HEK293T (cell line): ENCODE measurements at places on chromosomes 4 and X.
A peak's percentile ranks its signal among the peaks of the same experiment; 100 is the strongest.

GRCh38 chrX:20863649-20864048, 510.6 kb upstream of the CNKSR2 start:
- DNase-seq = no peak

- no peak for DNase-seq
These were observed 213.1 kb upstream of the FAT1 start for GRCh38 chr4:186936496-186937375.

DNA sequence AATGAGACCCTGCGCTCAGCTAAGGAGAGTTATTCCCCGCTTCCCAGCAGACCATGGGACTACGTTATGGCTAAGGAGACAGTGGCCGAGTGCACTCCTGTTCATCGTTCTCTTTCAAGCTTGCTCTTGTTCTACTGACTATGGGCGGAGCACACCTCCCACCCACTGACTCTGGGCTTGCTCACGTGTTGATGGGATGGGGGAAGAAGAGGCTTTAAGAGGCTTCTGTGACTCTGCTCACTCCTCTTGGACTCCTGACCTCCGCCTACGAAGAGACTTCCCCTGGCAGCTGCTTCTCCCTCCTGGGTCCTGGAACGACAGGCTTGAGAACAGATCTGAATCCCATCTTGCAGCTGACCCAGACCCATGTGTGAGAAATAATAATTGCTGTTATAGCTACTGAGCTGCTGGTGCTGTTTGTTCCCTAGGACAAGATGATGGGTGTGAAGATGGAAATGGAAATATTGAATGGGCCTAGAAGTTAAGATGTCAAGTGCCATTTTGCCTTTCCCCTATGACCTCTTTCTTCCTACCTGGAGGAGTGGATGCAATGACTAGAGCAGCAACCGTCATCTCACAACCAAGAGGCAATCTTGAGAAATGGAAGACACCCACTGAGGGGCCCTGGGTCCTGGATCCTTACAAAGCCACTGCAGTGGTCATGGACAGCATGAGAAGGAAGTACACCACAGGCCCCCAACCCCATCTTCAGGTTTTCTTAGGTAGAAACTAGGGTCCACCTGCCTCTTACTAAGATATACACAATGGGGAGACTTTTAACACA, 38.7 kb upstream of the IRAK1 start:
- no peak for DNase-seq

GRCh38 chr4:147863808-147864472, 132.1 kb downstream of the ARHGAP10 start:
- no peak for DNase-seq

- DNase-seq = peak; percentile 35
These were observed 4.7 kb downstream of the RASGEF1B start for GRCh38 chr4:81466841-81467671.

GRCh38 chr4:147928400-147928799, 196.5 kb downstream of the ARHGAP10 start:
- no peak for DNase-seq

DNA sequence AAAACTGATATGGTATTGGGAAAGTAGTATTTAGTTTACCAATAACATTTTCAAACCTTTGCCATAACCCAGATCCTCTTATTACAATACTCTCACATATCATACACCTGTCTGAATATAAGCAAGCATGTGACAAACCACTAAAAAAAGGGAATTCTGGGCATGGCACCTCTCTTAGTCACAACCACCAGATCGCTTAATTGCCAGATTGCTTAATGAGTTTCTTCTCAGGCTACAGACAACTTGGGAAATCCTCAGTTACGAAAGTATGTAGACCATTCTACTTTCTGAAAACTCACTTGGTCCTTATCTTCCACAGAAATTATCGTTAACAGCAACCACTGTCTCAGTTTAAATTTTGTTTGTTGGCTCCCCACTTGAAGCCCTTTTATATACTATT, 2.1 kb downstream of the NAF1 start:
- no peak for DNase-seq

DNA sequence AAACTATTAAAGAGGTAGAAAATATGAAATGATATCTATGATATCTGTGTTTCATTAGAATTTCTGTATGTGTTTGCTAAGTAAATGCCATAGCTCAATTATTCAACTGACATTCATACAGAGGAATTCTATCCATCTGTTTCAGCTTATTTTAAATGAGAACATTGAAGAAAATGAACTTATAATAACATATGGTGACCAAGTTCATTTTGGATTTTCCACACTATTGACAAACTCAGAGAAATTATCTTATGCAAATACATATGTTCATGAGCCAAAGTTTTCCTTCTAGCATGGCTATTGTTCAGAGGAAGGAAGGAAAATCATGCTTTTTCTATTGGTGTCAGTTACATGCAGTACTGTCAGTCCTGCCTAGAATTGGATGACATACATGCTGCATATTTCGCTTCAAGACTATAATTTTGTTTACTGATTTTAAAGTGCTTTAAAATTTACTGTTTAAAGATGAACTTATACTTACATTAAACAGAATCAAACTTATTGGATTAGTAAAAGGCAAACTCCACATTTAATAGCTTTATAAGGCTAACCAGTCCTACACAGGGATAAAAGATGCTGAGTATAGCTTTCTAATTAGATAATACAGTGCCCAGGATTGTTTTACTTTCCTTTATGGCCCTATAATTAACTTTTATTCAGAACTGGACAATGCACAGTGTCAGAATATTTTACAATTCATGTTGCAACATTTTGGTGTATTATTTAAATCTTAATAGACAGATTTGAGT, 646.2 kb downstream of the TRAM1L1 start:
- DNase-seq = no peak

GRCh38 chr4:123230061-123230460, 166.5 kb upstream of the SPRY1 start:
- DNase-seq = no peak

- peak; percentile 56 for DNase-seq
These were observed 353 bp downstream of the NSD2 start for GRCh38 chr4:1871471-1872021.

GRCh38 chr4:55012363-55013230, 112.8 kb downstream of the KDR start:
- DNase-seq = no peak

- no peak for DNase-seq
These were observed 8.1 kb upstream of the DTHD1 start for GRCh38 chr4:36273276-36273675.

DNA sequence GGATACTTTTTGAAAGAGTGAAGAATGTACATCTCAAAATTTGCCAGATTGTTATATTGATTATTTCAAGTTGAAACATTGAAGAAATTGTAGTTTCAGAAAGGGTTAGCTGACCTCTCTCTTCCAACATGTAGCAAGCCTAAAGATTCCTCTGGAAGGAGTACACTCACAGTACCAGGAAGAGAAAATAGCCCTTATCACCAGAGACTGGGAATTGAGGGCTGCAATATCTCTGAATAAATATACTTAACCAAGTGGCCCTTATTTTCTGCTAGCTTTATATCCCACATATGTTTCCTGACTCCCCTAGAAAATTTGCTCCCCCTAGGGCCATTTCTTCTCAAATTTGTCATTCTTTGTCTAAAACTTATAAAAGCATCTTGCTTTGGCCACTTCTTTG, 332.2 kb downstream of the GASK1B start:
- no peak for DNase-seq

DNA sequence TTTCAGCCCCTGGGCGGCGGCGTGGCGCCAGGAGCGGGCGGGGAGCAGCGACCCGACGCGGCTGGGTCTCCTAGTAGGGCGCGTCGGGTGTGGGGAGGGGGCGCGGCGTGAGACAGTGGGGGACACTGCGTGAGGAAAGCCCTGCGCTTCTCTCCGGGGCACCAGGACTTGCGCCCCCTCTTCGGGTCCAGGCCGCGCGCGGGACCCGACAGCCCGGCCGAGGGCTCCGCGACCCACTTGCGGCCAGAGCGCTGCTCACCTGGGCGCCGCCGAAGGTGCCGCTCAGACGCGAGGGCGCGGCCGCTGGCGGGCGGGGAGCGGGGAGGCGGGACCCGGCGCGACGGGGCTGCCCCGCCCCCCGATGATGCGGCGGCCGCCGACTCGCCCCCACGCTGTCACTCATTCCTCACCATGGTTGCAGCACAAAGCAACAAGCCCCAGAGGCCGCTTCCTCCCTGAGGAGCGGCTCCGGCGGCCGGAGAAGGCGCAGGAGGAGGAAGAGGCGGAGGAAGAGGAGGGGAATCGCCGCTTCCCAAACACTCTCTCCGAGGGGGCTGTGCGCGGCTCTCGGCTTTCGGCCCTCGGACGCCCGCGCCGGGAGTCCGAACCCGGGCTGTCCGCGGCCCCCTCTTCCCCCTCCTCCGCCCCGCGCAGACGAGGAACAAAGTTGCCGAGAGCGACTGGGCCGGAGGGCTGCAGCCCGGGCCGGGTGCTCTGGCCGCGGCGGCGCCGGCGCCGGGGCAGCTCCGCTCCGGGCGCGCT, at the start of gene RAPGEF2:
Gene RAPGEF2 (plus strand): TSS at position 458 of the 762 bp plus-strand sequence. CDS start 1,084 bp downstream, outside the sequence.
- DNase-seq = peak; percentile 91

GRCh38 chrX:115560978-115561604, at the start of gene PLS3:
TSS of gene PLS3 (plus strand) at chrX:115561174. CDS start at chrX:115610251, 49,077 bp downstream.
- peak; percentile 93 for DNase-seq

DNA sequence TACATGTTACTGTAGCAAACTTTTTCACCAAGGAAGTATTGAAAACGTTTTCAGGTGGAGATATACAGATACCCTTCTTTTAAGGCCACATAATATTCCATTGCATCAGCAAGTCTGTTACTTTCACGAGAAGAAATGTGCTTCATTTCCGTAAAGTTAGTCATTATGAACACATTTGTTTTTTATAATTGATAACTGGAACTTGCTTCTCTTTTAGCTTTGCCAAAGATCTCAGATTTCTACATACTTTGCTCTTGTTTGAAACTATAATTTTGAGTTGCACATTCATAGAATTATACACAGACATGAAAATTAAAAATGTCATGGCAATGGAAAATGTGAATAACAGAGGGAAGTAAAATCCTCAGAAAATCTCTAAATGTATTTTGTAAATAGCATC, 128.7 kb upstream of the GIMD1 start:
- DNase-seq = no peak

DNA sequence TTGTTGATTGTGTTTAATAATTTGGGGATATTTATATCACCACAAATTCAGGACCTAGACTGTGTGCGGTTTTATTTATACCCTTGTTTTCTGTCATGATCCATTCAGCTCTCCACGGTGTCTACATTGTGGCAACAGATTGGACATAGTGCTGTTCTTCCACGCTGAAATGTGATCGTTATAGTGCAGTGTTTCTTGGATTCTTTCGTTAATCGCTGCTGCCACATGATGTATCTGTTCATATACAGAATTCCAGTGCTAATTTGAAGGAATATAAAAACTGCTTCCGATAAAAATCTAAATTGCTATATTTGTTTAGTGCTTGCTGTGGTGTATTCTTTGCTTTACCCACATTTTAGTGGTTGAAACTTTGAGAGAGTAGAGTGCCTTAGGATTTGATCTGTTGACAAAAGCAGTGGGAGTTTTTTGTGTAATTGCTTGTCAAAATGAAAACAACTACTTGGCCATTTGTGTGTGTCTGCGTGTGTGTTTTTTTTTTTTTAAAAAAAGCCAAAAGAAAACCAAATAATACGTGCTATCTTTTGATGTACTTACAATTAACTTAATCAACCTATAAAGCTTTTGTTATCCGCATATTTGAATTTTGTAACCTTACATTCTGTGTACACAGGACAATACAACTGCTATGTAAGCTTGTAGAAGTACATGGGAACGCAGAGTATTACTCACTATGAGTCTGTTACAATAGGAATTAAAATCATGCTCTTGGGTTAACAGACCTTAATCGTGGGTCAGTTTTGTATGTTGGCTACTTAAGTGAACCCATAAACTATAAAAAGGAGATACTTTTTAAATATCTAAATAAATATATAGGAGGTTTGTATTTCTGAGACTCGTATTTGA, 353.3 kb downstream of the ARHGAP24 start:
- DNase-seq = peak; percentile 11

DNA sequence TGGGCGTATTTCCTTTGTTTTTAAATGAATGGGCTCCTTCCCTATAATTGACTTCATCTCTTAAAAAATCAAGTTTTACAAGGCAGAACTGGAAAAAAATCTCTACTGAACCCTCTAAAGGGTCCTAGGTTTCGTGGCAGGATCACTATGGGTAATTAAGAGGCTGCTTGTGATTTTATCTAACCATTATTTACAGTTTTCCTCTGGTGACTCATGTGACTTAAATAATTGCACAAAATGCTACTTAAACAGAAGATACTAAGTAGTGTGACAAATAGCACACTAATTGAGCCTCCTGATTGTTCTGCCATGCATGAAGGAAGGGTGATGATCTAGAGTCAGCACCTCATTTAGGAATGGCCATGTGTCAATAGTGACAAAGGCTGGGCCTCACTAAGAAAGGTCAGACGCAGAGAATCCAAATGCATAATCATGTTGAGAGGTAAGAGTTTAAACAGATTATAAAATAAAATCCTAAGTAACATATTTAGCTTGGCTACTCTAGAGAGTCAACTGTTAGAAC, 35.5 kb downstream of the OFD1 start:
- no peak for DNase-seq

DNA sequence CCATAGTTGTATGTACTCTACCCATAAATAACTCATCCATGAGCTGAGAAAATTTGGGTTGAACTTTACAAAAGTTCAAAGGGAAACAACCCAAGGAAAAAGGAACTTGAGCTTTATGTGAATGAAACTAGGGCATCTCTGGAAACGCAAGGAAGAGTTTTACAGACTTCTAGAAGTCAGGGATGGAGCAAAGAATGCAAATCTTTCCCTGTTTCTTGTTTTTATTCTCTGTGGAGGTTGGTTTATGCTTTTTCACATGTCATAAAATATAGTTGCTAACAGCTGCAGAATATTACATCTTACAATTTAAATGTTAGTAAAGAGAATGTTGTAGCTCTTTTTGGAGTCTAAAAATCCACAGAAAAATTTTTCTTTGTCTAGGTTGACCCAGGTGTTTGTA, 754.1 kb downstream of the PCDH7 start:
- no peak for DNase-seq

DNA sequence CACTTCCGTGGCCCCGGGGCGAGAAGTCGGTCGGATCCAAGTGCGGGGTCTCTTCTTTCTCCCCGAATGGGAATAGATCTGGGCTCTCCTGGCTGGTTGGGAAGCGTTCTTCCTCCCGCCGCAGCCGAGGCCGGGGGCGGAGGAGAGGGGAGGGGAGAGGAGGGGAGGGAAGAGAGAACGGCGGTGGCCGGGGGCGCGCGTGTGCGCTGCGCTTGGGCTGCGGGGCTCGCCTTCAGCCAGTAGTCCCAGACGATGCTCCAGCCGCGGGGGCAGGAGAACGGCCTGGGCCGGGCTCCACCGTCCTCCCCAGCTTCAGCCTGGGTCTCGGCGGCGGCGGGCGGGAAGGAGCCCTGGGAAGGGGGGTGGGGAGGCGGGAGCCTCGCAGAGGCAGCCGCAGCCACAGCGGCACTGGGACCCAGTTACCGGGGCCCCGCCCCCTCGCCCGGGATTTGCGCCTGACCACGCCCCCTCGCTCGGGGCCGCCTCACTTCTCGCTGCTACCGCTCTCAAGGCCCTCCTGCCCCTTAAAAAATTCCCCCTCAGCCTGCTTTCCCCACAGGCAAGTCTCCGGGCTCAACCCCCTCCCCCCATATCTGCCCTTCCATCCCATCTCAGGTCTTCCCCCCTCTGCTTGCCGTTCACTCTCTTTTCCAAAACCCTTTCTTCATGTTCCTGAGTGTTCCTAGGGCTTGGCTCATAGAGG, at the start of gene FGD1:
Gene FGD1 (minus strand): TSS at position 421 of the 703 bp plus-strand sequence. CDS start 802 bp downstream, outside the sequence.
- peak; percentile 81 for DNase-seq
